Thoracic aorta (tissue), 2 donors: ENCODE measurements at places on chromosomes 4 and X. TPM values are rescaled to one million over a fixed set of nuclear protein-coding genes. Genes with fewer than 3 reads are reported as not detected.

DNA sequence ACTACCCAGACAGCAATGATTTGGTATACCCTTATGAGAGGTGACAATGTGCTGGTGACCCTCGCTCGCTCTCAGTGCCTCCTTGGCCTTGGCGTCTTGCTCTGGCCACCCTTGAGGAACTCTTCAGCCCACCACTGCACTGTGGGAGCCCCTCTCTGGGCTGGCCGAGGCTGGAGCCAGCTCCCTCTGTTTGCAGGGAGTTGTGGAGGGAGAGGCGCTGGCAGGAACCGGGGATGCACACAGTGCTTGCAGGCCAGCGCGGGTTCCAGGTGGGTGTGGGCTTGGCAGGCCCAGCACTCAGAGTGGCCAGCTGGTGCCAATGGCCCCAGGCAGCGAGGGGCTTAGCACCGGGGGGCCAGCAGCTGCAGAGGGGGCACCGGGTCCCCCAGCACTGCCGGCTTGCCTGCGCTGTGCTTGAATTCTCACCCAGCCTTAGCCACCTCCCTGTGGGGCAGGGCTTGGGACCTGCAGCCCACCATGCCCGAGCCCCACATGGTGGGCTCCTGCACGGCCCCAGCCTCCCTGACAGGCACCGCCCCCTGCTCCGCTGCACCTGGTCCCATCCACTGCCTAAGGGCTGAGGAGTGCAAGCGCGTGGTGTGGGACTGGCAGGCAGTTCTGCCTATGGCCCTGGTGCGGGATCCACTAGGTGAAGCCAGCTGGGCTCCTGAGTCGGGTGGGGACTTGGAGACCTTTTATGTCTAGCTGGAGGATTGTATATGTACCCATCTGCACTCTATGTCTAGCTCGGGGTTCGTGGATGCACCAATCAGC, 857.0 kb upstream of the IGFBP7 start:
- DNase-seq: no peak

DNA sequence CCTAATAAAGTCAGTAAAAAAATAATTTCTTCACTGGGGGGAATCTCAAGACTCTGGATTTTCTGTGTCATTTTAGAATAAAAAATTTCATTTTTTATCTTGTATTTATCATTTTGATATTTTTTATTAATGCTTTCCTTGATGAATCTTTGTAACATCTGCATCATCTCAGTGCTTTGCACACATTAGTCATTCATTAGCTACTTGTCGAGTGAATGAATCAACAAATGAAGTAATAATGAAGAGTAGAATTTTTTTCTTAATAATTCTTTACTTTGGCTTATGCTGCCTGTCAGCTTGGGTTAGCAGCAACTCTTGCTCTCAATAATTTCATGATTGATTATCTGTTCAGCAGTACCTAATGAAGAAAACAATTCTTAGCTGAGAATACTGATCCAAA, 530.8 kb downstream of the GRXCR1 start:
- no peak for DNase-seq

GRCh38 chr4:38902221-38902620, 34.6 kb downstream of the FAM114A1 start:
- no peak for DNase-seq

DNA sequence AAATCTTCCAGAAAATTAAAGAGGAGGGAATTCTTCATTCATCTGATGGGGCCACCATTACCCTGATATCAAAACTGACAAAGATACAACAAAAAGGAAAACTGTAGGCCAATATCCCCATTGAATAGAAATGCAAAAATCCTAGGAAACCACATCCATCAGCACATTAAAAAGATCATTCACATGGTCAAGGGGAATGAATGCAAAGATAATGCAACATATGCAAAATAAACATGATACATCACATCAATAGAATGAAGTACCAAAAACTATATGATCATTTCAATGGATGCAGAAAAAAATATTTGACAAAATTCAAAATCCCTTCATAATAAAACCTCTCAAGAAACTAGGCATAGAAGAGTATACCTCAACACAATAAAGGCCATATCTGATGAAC, 108.9 kb upstream of the SH3RF1 start:
- DNase-seq: no peak

- no peak for DNase-seq
These were observed 4.7 kb downstream of the NUDT6 start for GRCh38 chr4:122917731-122918130.

GRCh38 chrX:39550795-39551361, 546.9 kb downstream of the BCOR start:
- DNase-seq: no peak

DNA sequence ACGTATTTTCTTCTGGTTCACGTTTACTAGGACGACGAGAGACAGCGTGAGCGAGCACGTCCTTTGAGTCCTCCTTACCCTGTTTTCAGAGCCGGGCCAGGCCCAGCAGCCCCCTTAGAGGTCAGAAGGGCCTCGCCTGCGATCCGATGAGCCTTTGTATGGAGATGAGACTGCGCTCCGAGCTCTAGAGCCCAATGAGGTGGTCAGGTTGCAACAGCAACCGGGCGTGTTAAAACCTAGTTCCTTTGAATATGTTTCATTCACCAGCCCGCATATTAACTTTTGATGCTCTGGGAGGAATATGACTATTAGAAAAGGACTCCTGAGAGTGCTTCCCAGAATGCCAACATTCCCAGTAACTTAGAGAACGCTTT, 55.6 kb upstream of the TADA2B start:
- DNase-seq: no peak

DNA sequence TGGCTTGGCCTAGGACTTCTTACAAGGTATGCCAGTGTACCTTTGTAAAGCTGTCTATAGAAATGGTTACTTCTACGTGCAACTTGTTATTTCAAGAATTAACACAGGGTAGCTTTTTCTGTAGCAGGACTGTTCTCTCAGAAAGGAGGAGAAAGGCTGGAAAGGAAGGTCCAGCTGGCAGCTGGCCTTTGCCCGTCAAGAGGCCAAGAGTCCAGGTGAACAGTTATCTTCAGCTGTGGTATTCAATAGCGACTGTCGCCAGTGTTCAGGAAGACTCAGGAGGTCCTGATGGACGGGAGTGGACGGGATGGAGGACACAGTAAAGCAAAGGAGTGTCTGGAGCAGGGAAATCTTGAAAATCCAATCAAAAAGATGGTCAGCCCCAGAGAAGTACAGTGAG, 4.7 kb downstream of the CYP4V2 start:
- DNase-seq: no peak

GRCh38 chr4:129453524-129454200, 357.7 kb downstream of the C4orf33 start:
- no peak for DNase-seq

Gene SRPK3
- total RNA-seq: 4.9 TPM

Gene PIM2
- 21.9 TPM for total RNA-seq

Gene GAGE12E
- total RNA-seq: not detected

Gene COL4A5
- total RNA-seq: 39.8 TPM

Gene MORC4
- total RNA-seq: 28.4 TPM

Gene BLOC1S4
- 27.4 TPM for total RNA-seq

Gene GRIA3
- 6.0 TPM for total RNA-seq

Gene NUDT10
- total RNA-seq: 0.41 TPM

Gene PPEF1
- total RNA-seq: not detected
